ENCODE measurements at places on chromosomes 1 and 21.

DNA sequence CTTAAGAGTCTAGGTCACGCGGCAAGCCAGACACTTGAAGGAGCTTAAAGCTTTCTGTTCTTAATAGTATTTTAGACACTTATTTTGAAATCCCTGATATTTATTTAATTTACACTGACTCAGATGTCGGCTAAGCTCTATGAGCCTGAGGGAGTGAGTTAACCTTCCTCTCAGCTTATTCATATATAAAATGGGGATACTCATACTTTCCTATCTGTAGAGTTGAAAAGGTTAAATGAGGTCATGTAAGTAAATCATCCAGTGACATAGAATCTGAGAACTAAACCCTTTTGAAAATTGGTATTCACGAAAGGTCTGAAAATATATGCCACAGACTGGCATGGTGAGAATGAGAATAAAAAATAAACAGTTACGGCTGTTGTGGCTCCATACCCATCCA lies 1.4 kb upstream of the GPR161 start:
- DNase-seq = no peak

DNA sequence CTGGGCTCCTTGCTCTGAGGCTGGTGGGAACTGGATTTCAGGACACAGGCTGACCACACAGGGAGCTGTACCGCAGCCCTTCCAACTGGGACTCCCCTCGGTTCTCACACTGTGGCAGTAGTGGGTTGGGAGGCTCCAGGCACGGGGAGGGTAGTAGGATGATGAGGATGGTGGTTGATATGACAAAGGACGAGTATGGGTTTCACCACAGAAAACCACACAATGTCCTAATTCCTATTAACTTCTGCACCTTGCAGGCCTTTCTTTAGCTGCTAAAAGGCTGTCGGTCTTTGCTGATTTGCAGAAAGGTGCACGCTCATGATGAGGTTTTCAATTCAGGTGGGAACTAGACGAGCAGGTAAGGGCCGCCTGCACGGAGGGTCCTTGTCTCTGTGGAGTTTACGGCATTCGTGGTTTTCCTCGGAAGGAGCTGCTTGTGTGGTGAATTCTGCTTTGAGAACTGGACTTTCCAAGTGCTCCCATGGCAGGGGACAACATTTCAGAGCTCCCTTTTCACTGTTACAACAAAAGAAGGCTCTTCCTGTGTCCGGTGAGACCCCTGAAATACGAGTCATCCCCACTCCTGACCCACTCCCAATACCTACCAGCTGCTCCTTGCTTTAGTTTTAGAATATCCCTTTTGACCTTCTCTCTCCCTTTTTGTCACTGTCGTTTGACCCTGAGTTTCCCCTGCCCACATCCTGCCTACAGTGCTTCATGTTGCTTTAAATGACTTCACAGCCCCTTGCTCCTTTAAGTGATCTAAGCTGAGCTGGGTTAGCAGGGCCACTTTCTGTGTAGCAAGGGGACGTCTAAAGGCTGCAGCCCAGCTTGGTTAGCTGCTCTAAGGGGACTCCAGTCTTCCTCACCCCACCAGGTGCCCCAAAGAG lies 125.1 kb downstream of the MRPS6 start:
- DNase-seq = no peak

GRCh38 chr21:41043014-41043413 lies 124.9 kb upstream of the BACE2 start:
- DNase-seq = no peak

GRCh38 chr1:117364240-117364639 lies 3.0 kb upstream of the MAN1A2 start:
- peak; percentile 23 for DNase-seq

- no peak for DNase-seq
These were observed 628.2 kb downstream of the USP25 start for GRCh38 chr21:16357994-16358393.

DNA sequence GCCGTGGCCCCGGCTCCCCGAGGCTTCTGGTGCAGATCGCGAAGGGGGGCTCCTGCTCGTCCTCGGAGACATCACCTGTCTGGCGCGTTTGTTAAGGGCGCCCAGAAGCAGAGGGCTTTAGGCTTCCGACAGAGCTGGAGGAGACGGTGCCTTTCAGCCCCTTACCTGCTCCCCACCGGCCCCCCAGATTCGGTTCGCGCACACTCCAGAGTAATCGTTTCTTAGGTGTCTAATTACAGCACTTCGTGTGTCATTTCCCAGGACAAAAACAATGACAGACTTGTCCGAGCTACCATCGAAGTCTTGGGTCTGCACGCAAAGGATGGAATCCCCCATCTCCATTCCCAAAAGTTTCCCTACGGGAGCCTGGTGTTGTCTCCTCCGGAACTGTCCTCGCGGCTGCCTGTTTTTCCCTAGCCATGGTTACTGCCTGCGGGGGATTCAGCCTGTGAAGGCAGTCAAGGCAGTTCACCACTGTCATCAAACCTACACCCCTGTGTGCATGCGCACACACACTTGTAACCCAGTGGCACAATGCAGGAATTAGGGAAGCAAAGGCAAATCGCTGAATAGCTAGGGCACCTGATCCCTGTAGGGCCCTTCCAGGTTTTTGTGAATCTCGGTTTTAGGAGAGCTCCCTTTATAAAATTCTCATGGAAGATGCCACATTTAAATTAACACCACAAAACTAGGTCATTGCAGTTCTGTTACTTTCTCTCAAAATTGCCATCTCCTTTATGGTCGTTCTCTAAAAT lies 738 bp upstream of the CDC42BPA start:
- DNase-seq = peak; percentile 10

GRCh38 chr1:15671430-15671829 lies 12.7 kb upstream of the PLEKHM2 start:
- no peak for DNase-seq

GRCh38 chr21:41837756-41838297 lies 41.3 kb downstream of the PRDM15 start:
- DNase-seq = no peak

GRCh38 chr1:243354511-243355153 lies 98.8 kb downstream of the SDCCAG8 start:
- DNase-seq = no peak

DNA sequence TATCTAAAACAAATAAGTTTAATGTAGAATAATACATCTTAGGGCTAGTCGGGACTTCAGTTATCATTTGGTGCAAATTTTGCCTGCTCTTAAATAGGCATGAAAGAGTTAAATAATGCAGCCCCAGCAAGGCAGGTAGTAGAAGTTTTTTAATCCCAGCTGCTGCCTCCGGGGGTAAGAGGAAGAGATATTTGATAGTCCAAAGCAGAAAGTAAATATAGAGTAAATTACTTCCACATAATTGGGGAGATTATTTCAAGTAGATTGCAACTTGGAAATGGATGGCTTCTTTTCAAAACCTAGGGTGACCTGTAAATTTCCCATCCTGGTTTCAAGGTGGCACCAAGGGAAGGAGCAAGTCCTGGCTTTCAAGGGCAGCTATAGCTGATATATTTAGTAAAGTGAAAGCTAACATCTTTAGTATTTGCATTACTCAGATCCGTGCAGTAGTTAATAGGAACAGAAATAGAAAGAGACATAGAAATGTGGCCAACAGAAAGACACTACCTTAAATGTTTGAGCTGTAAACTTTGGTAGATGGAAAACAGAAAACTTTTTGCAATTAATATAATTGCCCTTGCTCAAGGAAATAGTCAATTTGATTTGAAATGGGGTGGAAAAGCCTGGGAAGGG lies 109.1 kb downstream of the LMO4 start:
- no peak for DNase-seq

DNA sequence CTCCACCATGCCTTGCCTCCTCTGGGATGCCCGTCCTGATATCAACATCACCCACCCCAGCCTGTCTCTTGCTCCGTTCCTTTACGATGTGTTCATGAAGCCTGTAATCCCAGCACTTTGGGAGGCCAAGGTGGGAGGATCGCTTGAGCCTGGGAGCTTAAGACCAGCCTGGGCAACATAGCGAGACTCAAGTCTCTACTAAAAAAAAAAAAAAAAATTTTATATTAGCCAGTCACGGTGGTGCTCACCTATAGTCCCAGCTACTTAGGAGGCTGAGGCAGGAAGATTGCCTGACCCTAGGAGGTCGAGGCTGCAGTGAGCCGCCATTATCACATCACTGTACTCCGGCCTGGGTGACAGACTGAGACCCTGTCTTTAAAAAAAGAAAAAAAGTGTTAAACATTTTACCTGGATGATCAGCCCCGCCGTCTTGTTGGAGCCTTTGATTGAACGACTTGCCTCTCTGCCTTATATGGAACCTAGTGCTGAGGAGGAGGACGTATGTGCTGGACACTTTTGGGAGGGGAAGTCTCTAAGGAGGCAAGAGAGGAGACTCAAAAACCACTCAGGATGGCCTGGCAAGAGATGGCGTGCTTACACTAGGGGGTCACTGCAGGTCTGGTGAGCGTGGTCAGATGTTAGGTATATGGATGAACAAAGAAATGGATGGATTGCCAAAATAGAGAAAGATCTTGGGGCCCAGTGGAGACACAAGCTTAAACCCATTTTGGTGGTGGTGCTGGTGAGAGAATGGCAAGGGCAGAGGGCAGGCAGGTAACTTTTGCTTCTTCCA lies 80.5 kb upstream of the IFFO2 start:
- no peak for DNase-seq

Data from B cell (primary cell).